ENCODE measurements at places on chromosomes 2 and 18. TPM values are rescaled to one million over a fixed set of nuclear protein-coding genes. Genes with fewer than 3 reads are reported as not detected.

Gene GPR55
- 0.87 TPM for total RNA-seq

Gene GKN2
- total RNA-seq, result not detected

Gene RAD51AP2
- 0.02 TPM for total RNA-seq

Gene LBX2
- 0.97 TPM for total RNA-seq

Gene LRRTM1
- not detected for total RNA-seq

Gene CFAP221
- not detected for total RNA-seq

Gene GREB1L
- total RNA-seq, result 2.7 TPM

Gene TDRD15
- 0.15 TPM for total RNA-seq

Gene SFTPB
- not detected for total RNA-seq

Gene NYAP2
- 0.95 TPM for total RNA-seq

Gene ATG16L1
- total RNA-seq, result 30.6 TPM

Gene ALPG
- not detected for total RNA-seq

Gene MCFD2
- 124 TPM for total RNA-seq

Gene STK16
- total RNA-seq, result 32.8 TPM

Gene EGR4
- total RNA-seq, result not detected

All from H4 (cell line).